ENCODE measurements at places on chromosomes 5 and 9.
A peak's percentile ranks its signal among the peaks of the same experiment; 100 is the strongest.

DNA sequence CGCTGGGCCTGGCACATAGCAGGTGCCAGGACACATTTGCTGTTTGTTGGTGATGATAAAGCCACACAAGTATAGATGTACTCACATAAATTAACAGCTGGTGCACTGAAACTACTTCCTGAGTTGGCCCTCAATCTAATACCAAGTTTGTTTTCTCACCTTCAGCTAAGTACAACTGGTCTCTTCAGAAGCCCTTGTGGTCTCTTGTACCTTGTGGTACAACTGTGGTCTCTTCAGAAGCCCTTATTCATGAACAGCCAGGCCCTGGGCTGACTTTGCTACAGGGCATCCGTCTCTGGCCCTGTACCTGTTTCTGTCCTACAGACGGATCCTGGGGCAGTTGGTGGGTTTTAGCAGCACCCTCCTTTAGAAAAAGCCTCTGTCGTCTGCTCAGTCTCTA, 81.5 kb downstream of the DAB2IP start:
- no peak for DNase-seq

- no peak for DNase-seq
Measured at GRCh38 chr5:151717416-151717815, 30.7 kb upstream of the SPARC start.

GRCh38 chr5:141558150-141558549, 60.6 kb downstream of the DIAPH1 start:
- no peak for DNase-seq

- no peak for DNase-seq
Measured at GRCh38 chr5:171127314-171127713, 181.7 kb upstream of the TLX3 start.

GRCh38 chr9:101902051-101902450, 163.6 kb upstream of the GRIN3A start:
- DNase-seq: no peak

- DNase-seq: no peak
Measured at GRCh38 chr9:137301081-137301947, 757 bp downstream of the NRARP start.

DNA sequence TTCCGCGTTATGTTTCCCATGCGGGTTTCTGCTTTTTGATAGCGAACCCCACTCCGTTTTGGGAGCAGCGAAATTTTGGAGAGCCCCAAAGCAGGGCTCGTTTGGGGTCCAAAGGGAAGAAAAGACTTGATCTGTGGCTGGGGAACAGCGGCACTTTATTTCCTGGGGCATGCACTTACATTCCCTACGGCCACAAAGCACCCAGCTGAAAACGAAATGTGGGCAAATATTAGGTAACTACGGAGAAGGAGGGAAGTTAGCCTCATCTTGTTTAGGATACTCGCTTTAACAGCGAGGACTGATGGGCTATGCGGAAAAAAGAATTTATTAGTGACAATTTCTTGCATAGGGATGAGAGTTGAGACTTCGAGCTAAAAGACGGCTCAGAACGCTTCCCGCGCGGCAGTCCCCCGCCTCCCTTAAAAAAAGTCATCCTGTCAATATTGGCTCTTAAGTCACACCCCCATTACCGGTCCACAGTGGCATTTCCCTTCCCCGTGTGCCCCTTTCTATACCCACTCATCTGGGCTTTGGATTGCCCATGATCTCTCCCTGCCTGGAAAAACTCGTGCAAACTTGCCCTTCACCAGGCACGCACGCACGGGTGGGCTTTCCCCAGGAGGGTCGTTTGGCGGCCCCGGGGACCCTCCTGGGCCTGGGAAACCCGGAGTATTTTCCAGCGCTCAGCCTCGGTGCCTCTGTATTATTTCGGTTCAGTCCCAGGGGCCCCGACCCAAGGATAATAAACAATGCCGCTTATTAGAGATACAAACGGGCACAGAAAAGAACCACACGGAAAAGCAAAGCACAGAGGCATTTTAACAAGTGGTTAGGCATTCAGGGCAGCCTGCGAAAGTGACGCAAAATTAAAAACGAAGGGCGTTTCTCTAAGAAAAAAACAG, 35.8 kb upstream of the NFIB start:
- peak; percentile 67 for DNase-seq

DNA sequence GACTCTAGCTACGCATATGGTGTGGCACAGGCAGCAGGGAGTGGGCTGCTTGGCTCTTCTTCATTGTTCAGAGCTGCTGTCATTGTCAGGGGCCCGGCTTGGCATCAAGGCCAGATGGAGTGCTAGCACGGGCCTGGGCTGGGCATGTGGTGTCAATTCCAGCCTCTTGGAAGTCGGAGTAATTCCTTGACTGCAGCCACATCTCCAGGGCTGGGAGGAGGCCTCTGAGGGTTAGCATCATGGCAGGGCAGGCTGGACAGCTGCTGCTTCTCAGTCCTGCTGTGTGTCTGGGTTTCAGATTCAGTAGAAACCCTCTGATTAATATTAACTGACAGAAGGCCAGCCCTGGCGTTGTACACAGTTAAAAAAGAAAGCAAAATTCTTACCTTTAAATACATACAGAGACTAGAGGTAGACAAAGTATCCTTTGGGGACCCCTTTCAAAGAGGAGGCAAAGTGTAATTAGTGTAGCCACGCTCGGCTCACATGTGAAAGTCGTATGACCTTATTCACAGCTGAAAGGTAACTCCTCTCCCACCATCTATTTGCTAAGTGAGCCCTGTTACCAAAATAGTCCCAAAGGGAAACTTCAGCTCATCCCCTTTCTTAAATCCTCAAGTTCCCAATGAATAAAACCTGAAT, 126.4 kb downstream of the DOCK2 start:
- DNase-seq: no peak

GRCh38 chr5:32708949-32709348, 2.2 kb upstream of the NPR3 start:
- no peak for DNase-seq

GRCh38 chr5:81344736-81345135, 43.3 kb downstream of the ZCCHC9 start:
- DNase-seq: no peak

- DNase-seq: no peak
Measured at GRCh38 chr5:137923856-137924255, 34.6 kb downstream of the PKD2L2 start.

DNA sequence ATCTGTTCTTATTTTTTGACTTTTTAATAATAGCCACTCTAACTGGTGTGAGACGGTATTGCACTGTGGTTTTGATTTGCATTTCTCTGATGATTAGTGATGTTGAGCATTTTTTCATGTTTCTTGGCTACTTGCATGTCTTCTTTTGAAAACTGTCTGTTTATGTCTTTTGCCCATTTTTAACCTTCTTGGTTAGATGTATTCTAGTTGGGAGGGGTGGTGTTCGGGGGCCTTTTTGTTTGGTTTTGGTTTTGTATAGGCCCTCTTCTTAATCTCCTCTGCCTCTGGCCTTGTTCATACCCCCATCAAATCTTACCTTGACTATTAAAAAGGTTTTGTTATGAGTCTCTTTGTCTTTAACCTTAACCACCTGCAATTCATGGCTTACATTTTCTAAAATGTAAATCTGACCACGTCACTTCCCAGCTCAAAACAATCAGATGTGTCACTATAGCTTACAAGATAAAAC, 107.8 kb upstream of the NR4A3 start:
- no peak for DNase-seq

GRCh38 chr9:109270441-109270840, 50.4 kb downstream of the EPB41L4B start:
- DNase-seq: no peak

GRCh38 chr5:168669668-168670378, 90.7 kb upstream of the PANK3 start:
- no peak for DNase-seq

- DNase-seq: no peak
Measured at GRCh38 chr5:68088302-68088701, 127.3 kb upstream of the PIK3R1 start.

GRCh38 chr5:28324174-28324573, 1285.8 kb upstream of the CDH9 start:
- DNase-seq: no peak

GRCh38 chr9:68887232-68887631, 126.7 kb downstream of the PRKACG start:
- no peak for DNase-seq

GRCh38 chr5:140292212-140293036, 10.5 kb downstream of the PFDN1 start:
- DNase-seq: no peak

DNA sequence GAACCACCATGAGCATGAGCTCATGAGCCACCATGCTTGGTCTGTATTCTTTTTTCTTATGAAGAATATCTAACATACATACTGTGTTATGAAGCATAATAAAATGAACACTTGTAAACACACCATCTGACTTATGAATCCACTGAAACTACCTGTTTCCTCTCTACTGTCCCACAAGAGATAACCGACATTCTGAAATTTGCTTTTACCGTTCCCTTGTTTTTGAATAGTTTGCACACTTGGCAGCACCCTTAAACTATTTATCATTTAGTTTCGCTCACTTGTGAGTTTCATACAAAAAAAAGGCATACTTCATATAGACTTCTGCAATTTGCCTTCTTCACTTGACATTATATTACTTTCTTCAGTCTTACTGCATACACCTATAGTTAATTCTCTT, 8.9 kb downstream of the LARS1 start:
- no peak for DNase-seq

DNA sequence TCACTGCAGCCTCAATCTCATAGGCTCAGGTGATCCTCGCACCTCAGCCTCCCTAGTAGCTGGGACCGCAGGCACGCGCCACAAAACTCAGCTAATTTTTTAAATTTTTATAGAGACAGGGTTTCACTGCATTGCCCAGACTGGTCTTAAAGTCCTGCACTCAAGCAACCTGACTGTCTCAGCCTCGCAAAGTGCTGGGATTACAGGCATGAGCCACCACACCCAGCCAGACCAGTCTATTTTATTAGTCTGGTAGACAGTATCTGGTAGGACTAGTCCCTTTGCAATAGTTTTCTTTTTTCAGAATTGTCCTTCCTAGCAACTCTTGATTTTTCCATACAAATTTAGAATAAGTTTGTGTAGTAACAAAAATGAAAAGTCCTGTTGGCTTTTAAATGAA, 14.1 kb upstream of the GPR150 start:
- no peak for DNase-seq

DNA sequence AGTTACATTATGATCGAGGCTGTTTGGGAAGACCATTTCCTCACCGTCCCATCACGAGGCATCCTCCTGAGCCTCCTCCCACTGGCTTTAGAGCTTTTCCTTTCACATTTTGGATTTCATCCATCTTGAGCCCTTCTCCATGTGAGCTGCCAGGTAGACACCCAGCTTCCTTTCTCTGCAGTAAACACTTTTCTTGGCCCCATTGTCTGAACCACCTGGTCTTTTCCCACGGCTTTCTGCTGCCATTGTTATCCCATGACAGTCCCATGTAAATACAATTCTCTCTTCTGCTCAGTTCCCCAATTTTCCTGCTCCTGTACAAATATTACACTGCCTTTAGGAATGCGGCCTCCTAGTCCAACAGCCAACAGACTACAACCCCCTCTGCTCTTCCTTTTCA, 24.1 kb downstream of the UBE2QL1 start:
- DNase-seq: no peak

Data from hindlimb muscle (tissue), 1 donor.